ENCODE measurements at places on chromosomes 3 and 15. TPM values are rescaled to one million over a fixed set of nuclear protein-coding genes. Genes with fewer than 3 reads are reported as not detected.
A peak's percentile ranks its signal among the peaks of the same experiment; 100 is the strongest.

GPR149 gene
- total RNA-seq, result not detected

- no peak overlapping the region for H3K27ac ChIP-seq
- no peak overlapping the region for H3K4me3 ChIP-seq
- H3K36me3 ChIP-seq, result no peaks in the 10 kb centered on the region
- DNase-seq, result no peak
Observed at GRCh38 chr3:24503616-24504113, 9.0 kb upstream of the THRB start.

DNA sequence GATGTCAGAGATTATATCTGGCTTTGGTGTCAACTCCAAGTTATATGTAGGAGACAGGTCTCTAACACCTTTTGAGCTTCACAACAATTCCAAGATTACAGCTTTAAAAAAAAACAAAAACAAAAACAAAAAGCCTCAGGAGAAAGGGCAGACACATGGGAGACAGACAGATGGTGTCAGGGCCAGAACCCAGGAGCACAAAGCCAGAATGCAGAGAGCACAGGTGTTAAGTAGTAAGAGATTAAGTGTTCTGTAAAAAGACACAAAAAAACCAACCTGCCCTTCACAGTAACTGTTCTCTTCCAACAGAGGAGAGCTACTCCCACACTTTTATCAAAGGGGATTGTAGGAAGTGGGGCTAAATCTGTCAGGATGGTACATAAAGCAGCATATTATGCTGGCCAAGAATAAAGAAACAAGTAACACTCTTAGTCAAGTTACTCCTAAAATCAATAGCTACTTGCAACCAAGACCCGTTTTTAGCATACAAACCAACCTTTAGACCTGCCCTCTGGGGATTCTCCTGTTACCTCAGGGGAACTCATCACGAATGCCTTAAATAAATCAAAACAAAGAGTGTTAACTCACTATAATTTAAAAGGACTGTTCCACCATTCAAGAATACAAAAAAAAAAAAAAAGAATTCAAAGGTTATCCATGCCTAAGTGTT lies 5.9 kb downstream of the CPEB1 start:
- DNase-seq, result no peak
- no peak overlapping the region for H3K27ac ChIP-seq
- no peaks in the 10 kb centered on the region for H3K36me3 ChIP-seq
- H3K4me1 ChIP-seq, result peaks cover 7% of the 10 kb centered on the region
- H3K27me3 ChIP-seq, result peaks cover 3% of the 10 kb centered on the region

LRRC31 gene
- total RNA-seq, result not detected

- H3K36me3 ChIP-seq, result peaks cover 58% of the 10 kb centered on the region
- H3K4me1 ChIP-seq, result no peaks in the 10 kb centered on the region
- H3K4me3 ChIP-seq, result no peak overlapping the region
- no peak overlapping the region for H3K27ac ChIP-seq
- no peaks in the 10 kb centered on the region for H3K27me3 ChIP-seq
- DNase-seq, result no peak
Observed at GRCh38 chr3:168040607-168041208, 55.0 kb downstream of the GOLIM4 start.

GRCh38 chr15:69849232-69849610 lies 248.5 kb downstream of the TLE3 start:
- H3K4me3 ChIP-seq, result no peak overlapping the region
- no peaks in the 10 kb centered on the region for H3K27me3 ChIP-seq
- H3K27ac ChIP-seq, result no peak overlapping the region
- no peaks in the 10 kb centered on the region for H3K36me3 ChIP-seq
- H3K4me1 ChIP-seq, result no peaks in the 10 kb centered on the region

DNA sequence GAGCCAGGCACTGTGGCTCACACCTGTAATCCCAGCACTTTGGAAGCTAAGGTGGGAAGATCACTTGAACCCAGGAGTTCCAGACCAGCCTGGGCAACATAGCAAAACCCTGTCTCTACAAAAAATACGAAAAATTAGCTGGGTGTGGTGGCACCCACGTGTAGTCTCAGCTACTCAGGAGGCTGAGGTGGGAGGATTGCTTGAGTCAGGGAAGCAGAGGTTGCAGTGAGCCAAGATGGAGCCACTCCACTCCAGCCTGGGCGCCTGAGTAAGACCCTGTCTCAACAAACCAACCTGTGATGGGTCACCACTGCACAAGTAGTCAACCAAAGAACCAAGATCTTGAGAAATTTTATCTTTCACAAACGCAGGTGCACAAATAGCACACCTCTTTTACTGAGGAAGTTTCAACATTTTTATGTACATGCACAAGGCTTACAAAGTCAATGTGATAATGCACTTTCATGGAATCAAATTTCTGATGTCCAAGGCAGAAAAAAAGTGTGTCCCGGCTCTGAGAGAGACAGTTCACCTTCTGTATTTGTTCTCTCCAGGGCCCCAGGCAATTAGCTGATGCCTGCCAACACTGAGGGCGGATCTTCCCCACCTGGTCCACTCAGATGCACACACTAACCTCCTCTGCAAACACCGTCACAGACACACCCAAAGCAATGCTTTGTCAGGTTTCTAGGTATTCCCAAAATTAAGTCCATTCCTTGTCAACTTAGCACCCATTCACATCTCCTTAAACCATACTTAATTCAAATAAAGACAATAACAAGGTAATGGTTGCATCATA lies 12.4 kb downstream of the ACAA1 start:
- H3K4me3 ChIP-seq, result no peak overlapping the region
- H3K27me3 ChIP-seq, result no peaks in the 10 kb centered on the region
- no peak for DNase-seq

- no peak for DNase-seq
- no peaks in the 10 kb centered on the region for H3K4me1 ChIP-seq
- H3K27ac ChIP-seq, result no peak overlapping the region
- no peaks in the 10 kb centered on the region for H3K36me3 ChIP-seq
Observed at GRCh38 chr3:103847081-103848062, 1412.6 kb downstream of the ZPLD1 start.

GRCh38 chr3:29324180-29324651 lies 43.3 kb downstream of the RBMS3 start:
- no peaks in the 10 kb centered on the region for H3K36me3 ChIP-seq
- no peak overlapping the region for H3K4me3 ChIP-seq
- H3K27me3 ChIP-seq, result no peaks in the 10 kb centered on the region
- H3K27ac ChIP-seq, result peak overlapping the region; percentile 80

GRCh38 chr3:124439603-124440002 lies 290.6 kb upstream of the UMPS start:
- H3K27ac ChIP-seq, result no peak overlapping the region
- H3K36me3 ChIP-seq, result no peaks in the 10 kb centered on the region
- no peak for DNase-seq
- no peak overlapping the region for H3K4me3 ChIP-seq
- no peaks in the 10 kb centered on the region for H3K27me3 ChIP-seq

GRCh38 chr3:100106094-100106493 lies 8.2 kb downstream of the FILIP1L start:
- no peak overlapping the region for H3K27ac ChIP-seq
- no peak overlapping the region for H3K4me3 ChIP-seq
- H3K4me1 ChIP-seq, result peaks cover 27% of the 10 kb centered on the region

ROPN1 gene
- not detected for total RNA-seq

- H3K27me3 ChIP-seq, result no peaks in the 10 kb centered on the region
- no peak for DNase-seq
- H3K36me3 ChIP-seq, result no peaks in the 10 kb centered on the region
- peak overlapping the region; percentile 56 for H3K27ac ChIP-seq
- no peak overlapping the region for H3K4me3 ChIP-seq
- H3K4me1 ChIP-seq, result no peaks in the 10 kb centered on the region
Observed at GRCh38 chr3:99678896-99679295, 40.5 kb downstream of the COL8A1 start.

DNA sequence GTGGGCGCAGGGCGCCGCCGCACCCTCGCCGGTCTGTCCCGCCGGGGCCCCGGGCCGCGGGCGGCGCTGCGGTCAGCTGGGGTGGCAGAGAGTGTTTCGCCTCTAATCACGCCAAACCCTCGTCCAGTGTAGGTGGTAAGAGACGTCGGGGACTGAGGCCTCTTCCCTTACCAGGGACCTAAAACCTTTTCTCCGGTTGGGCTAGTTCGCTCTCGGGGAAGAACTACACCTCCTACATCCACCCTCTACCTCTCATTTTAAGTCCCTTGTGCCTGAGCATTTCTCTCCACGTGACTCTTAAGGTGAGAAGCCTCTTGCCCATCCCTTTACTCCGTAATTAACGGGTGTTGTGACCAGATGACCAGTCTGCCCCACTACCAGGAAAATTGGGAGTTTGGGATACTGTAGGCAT lies 520 bp downstream of the TMEM42 start:
- no peak for DNase-seq
- H3K36me3 ChIP-seq, result peaks cover 30% of the 10 kb centered on the region
- H3K27ac ChIP-seq, result peak overlapping the region; percentile 97
- no peaks in the 10 kb centered on the region for H3K27me3 ChIP-seq

SENP7 gene
- total RNA-seq, result 9.2 TPM

KLHL6 gene
- total RNA-seq, result 0.66 TPM

- H3K36me3 ChIP-seq, result no peaks in the 10 kb centered on the region
- H3K27ac ChIP-seq, result peak overlapping the region; percentile 43
- H3K27me3 ChIP-seq, result no peaks in the 10 kb centered on the region
- peaks cover 55% of the 10 kb centered on the region for H3K4me1 ChIP-seq
Observed at GRCh38 chr3:178083906-178084866, 452.1 kb upstream of the KCNMB2 start.

TFG gene
- total RNA-seq, result 133 TPM

DNA sequence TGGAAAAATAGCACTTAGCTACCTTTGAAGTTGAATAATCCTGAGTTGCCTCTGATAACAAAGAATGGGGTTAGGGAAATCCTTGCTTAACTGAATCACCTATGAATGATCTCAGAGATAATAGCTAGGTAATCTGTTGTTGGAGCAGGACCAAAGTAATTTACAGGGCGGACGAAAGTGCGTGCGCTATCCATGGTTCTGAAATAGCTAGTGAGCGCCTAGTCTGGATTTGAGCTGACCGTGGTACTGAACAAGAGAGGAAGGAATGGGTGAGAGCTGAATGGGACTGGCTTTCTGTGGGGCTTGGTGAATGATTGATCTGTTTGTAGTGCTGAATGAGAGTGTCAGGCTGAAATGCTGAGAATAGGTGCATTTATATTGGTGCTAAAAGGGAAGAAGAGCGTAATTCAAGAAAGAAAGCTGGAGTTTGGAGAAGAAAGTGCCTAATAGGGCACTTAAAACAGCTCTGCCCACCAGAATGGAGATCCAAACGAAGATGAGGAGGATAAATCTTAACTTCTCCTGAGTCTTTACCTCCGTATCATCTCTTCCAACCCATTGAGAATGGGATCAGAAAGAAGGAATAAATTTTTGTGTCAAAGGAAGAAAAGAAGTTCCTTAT lies 10.1 kb downstream of the SCN10A start:
- DNase-seq, result no peak
- no peak overlapping the region for H3K27ac ChIP-seq
- H3K4me1 ChIP-seq, result no peaks in the 10 kb centered on the region
- H3K36me3 ChIP-seq, result no peaks in the 10 kb centered on the region

DNA sequence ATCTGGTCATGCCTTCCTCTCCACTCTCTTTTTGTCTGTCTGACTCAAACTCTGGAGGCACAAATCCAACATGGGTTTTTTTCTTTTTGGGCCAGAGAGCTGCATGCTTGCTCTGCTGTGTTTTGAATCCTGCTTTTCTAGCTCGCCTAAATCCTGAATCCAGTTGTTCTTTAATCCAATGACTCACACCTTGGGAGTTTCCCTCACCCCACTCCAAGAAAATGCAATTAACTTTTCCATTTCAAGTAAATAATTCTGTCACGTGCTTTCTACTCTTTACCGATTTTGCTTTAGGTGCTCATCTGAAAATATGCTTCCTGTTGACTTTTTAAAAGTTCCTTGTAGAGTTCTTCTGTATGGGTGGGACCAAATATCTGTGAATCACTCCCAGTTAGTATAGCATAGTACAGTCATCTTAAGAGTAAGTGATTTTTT lies 47.6 kb downstream of the SLMAP start:
- peaks cover 89% of the 10 kb centered on the region for H3K4me1 ChIP-seq
- no peak for DNase-seq
- no peaks in the 10 kb centered on the region for H3K27me3 ChIP-seq
- no peaks in the 10 kb centered on the region for H3K36me3 ChIP-seq

DNA sequence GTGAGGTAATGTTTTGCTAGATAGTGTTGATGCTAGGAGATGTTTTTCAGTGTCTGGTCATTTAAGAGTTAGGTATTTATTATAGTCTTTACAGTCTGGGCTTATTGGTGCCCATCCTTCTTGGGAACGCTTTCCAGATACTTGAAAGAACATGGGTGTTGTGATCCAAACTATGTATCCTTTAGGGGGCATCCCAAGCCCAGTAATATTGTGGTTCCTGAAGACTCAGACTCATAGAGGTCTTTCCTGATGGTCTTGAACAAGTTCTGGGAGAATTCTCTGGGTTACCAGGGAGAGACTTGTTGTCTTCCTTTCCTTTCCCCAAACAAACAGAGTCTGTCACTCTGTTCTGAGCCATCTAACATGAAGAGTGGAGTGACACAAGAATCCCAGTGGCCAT lies 99.7 kb upstream of the LRRC3B start:
- no peaks in the 10 kb centered on the region for H3K4me1 ChIP-seq
- H3K27me3 ChIP-seq, result no peaks in the 10 kb centered on the region
- no peak overlapping the region for H3K27ac ChIP-seq
- DNase-seq, result no peak

DNA sequence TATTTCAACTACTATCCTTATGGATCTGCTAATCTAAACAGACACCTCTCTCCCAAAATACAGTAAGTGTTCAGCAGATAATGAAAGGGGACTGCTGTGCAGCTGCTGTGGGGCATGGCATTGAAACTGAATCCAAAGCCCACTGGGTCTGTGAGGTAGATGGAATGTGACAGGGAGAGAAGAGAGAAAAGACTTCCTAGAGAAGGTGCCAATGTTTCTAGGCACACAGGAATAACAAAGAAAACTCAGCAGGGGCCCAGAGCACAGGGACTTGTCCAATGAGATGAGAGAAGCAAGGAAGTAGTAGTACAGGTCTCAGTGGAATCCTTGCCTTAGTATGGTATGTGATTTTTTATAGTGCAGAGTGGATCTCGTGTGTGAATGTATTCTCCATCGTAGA lies 457.8 kb downstream of the IL5RA start:
- no peak overlapping the region for H3K4me3 ChIP-seq
- H3K27me3 ChIP-seq, result no peaks in the 10 kb centered on the region
- no peak for DNase-seq
- H3K4me1 ChIP-seq, result no peaks in the 10 kb centered on the region

GRCh38 chr15:56034514-56034913 lies 41.1 kb upstream of the NEDD4 start:
- no peak overlapping the region for H3K27ac ChIP-seq
- H3K4me1 ChIP-seq, result no peaks in the 10 kb centered on the region
- DNase-seq, result no peak
- H3K27me3 ChIP-seq, result no peaks in the 10 kb centered on the region
- H3K4me3 ChIP-seq, result no peak overlapping the region
- no peaks in the 10 kb centered on the region for H3K36me3 ChIP-seq

Data from esophagus squamous epithelium (tissue), 5 donors.